Memory B cell (primary cell): ENCODE measurements at places on chromosomes 4 and X.

DNA sequence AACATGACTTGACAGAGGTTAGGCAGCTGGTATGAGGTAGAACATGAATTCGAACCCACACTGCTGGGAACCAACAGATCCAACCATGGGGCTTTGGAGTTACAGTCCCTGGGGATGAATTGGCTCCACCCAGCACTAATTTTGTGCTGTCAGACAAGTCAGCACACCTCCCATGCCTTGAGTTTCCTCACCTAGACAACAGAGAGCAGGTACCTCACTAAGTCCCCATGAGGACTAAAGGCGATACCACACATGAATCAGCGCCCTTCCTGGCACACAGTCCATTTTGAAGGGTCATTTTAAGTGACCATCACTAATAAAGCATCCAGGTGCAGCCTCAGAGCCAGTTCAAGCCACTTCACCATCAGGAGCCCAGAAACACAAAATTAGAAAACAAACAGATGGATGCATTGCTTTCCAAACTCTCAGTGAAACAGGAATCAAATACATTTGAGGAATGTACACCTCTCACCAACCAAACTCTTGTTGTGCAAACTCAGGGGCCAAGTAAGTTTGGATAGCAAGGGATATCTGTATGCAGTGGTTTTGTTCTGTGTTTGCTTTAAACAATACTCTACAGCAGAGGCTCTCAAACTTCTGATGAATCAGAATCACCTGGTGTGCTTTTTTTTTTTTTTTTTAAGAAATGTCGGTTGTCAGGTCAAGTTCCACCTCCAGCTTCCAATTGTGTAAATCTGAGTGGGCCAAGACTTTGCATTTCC lies 10.1 kb downstream of the IDS start:
- no peak for DNase-seq

DNA sequence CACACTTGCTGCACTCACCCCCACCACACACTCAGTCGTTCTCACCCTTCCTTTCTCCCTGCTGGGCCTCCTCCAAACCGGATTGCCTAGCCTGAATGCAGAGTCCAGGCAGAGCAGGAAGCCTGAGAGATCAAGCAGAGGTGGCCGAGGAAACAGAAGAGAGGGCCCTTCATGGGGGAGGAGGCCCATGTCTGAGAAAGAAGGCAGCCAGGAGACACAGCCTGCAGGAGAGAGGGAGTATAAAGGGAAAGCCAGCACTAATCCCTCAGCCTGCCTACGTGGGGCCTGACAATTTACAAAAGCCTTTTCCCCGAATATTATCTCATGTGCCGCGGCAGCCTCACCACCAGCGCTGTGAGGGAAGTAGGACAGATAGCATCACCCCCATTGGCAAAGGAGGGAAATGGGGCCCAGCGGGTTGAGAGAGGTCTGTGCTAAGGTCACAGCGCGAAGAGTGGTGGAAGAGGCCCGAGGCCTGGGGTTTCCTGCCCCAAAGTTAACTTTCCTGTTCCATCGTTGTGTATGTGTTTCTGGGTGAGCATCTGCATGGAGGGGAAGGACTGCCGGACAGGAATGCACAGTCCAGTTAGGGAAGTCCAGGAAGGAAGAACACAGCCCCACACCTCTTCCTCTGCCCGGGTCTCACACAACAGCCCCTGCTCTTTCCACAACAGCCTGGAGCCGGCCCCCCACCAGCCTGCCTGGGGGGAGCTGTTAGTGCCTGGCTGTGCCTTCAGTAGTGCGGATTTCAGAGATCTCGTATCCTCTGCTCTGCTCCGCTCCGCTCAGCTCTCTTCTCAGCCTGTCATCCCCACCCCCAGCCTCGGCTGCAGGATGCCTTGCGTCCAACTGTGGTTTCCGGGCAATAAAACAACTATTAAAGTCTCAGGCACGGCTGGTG lies 50.9 kb upstream of the BCOR start:
- DNase-seq, result no peak

DNA sequence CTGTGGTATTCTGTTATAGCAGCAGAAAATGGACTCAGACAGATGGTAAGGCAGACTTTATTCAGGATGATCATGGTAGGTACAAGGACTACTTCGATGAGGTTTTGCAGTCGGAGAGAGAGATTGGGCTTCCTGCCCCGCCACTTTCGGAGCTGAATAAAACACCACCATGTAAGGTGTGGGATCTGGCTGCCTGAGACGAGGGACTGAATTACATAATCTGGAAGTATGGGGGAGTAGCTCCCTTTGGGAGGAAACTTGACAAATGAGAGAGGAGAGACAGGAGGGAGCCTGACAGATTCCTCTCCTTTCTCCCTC lies 255.5 kb upstream of the GATB start:
- DNase-seq, result no peak

- DNase-seq, result no peak
Observed at GRCh38 chr4:7844594-7844991, 95.1 kb downstream of the AFAP1 start.

GRCh38 chr4:26008737-26009136 lies 94.7 kb downstream of the SMIM20 start:
- no peak for DNase-seq

DNA sequence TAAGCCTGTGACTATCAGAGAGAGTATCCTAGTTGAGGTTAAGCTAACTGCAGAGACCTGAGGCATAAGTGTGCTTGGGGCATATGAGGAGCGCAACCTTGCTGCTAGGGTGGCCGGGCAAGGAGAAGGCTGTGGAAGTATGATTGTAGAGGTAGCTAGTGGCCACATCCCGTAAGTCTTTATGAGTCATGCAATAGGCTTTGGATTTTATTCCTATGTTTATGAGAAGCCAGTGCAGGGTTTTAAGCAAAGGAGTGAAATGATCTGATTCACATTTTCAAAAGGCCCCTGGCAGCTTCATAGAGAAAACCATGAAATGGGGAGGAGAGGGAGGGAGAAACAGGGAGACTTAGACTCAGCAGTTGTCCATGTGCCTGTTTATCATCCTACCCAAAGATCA lies 92.1 kb upstream of the WDFY3 start:
- no peak for DNase-seq

DNA sequence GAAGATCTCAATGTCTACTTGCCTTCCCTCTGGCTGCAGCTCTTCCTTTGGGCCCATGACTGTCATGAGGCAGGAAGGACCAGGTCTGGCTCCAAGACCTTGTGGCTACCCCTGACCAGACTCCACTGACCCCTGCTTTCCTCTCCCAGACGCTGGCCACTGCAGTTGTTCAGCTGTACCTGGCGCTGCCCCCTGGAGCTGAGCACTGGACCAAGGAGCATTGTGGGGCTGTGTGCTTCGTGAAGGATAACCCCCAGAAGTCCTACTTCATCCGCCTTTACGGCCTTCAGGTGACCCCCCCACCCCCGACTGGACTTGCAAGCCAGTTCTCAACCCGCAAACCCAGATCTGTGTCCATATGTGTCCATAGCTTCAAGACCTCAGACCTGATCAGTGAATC lies 535 bp downstream of the WAS start:
- DNase-seq, result no peak

- no peak for DNase-seq
Observed at GRCh38 chrX:4844376-4844775, 1130.9 kb upstream of the PRKX start.

- DNase-seq, result no peak
Observed at GRCh38 chr4:1310031-1310795, 20.5 kb downstream of the MAEA start.

GRCh38 chr4:1300466-1301455 lies 11.1 kb downstream of the MAEA start:
- no peak for DNase-seq

DNA sequence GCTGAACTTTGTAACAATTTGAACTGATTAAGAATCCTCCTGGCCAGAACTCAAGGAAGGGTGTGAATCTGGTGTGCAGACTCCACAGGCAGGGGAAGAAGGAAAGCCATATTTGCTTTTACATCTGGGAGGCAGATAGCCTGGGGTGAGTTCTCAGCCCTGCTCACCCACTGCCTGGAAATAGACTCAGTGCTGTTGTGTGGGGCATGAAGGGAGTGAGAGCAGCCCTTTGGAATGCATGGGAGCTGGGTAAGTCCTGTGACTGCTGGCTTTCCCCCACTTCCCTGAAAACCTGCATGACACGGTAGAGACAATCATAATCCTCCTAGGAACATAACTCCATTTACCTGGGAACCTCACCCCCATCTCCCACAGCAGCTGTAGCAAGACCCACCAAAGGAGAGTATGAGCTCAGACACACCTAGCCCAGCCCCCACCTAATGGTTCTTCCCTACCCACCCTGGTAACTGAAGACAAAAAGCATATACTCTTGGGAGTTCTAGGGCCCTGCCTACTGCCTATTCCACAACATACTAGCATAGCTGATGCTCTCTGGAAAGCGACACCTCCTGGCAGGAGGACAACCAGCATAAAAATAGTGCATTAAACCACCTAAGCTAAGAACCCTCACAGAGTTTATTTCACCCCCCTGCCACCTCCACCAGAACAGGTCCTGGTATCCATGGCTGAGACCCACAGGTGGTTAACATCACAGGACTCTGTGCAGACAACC lies 59.3 kb upstream of the UBQLN2 start:
- DNase-seq, result no peak

DNA sequence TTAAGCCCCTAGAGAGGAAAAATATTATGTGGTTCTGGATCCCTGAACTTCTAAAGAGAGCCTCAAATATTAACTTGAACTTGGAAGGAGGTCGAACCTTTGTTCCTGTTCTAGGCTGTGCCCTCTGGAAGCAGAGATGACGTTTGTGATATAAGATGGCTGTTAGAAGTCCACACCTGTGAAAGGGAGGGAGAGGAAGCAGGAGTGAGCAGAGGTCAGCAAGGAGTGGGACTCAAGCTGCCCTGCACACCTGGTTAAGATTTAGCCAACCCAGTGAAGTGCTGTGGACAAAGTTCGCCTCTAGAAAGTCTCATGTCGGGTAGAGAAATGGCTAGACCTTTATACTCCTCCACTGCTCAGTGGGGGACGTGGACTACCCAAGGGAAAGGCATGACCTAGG lies 566.2 kb downstream of the MID1IP1 start:
- DNase-seq, result no peak

DNA sequence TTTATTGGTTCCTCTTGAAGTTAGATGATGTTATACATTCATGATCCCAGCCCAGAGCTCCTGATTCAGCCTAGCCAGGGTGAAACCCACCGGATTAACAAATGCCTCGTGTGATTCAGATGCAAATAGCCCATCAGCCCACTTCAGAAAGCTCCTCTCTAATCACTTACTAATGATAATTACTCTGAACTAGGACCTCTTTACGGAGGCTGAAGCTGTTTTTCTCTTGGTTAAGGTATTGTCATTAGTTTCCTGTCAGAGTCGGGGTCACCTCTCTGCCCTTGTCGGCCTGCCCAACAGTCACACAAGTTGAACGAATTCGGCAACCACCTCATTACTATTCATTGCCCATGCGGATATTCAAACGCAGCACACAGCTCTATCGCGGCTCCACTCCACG lies 36.6 kb downstream of the ZFP42 start:
- no peak for DNase-seq

DNA sequence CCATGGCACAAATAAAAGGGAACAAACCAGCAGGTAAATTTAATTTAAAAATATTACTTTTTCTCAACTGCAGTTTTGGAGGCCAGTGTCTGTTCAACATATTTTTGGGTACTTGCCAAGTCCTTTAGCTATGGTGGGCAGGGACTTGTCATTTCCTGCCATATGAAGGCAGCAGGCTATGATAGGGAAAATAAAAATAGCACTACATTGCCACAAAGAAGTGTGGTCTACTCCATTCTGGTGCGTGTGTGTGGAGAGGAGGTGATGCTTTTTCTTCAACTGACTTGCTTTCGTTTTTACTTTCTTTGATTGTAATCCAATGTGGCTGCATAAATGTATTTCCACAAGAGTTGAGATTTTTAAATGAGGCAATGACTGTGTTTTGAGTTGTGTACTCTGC lies 17.2 kb downstream of the GPR174 start:
- peak; percentile 25 for DNase-seq

DNA sequence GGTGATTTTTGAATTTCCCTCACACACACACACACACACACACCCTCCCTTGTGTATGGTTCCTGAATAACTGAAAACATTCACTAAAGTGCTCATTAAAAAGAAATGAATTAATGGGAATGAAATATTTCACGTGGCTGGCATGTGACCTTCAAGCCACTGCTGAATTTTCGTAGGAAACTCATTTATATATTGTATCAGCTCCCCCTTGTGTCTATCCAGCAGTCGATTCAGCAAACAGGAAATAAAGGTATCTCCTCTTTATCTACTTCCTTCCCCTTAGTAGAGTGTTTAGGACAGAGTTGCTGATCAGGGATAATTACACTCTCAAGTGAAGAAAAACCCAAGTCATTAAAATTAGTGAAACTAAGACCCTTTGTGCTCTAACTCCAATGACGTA lies 912.6 kb upstream of the LCORL start:
- no peak for DNase-seq

GRCh38 chr4:153497091-153497531 lies 31.0 kb downstream of the TMEM131L start:
- no peak for DNase-seq

DNA sequence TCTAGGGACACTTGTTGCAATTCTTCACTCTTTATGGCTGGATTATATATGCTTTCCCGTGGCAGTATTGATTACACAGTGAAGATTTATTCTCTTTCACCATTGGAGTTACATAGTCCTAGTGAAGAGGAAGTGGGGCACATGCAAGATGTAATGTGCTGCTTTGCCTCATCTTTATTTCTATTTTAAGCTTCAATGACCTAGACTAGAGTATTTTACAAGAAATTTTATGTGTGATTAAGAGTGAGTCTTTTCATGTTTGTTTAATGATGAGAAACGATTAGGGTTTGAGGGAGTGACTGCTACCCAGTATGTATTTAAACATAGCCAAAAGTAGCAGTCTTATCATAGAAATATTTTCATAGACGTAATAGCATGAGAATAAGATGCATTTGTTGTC lies 30.8 kb downstream of the DIAPH2 start:
- DNase-seq, result no peak

DNA sequence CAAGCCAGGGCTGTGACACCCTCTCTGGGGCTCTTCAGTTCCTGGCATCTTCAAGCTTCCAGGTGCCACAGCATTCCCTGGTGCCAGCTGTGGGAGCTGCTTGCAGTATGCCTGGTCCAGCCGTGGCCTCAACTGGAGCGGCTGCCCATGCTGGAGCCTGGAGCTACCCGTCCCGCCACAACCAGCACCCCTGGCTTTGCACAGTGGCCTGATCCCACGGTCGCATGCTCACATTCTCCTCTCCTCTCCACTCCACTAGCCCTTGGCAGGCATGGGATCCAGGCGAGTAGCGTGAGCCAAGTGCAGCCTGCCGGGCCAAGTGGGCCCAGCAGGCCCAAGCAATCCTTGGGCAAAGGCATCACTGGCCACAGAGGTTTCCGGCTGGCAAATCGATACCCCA lies 81.7 kb downstream of the PPP4R3C start:
- no peak for DNase-seq

- DNase-seq, result no peak
Observed at GRCh38 chr4:80128941-80129340, 55.9 kb upstream of the ANTXR2 start.

DNA sequence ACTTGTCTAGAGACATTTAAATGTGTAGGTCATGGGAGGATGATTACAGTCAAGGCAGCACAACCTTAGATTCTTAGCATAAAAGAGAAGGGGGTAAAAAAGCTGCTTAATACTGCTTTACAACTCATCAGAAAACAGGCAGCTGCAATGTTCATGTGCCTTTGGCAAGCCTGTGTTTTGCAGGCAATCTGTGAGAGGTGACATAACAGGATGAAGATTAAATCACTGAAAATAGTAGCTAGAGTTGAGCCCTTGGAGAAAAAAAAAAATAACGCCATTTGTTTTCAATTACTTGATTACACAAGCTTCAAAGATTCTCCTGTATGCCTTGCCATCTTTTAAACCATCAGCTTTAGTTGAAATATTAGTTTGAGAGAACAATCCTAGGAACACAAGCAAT lies 847.6 kb upstream of the LCORL start:
- no peak for DNase-seq

GRCh38 chr4:162683659-162684370 lies 482.9 kb downstream of the NAF1 start:
- DNase-seq, result no peak
